GM06990 (cell line): ENCODE measurements at places on chromosomes 16 and 17.

- no peak for DNase-seq
These were observed 82.9 kb upstream of the CHMP6 start for GRCh38 chr17:80908776-80909175.

DNA sequence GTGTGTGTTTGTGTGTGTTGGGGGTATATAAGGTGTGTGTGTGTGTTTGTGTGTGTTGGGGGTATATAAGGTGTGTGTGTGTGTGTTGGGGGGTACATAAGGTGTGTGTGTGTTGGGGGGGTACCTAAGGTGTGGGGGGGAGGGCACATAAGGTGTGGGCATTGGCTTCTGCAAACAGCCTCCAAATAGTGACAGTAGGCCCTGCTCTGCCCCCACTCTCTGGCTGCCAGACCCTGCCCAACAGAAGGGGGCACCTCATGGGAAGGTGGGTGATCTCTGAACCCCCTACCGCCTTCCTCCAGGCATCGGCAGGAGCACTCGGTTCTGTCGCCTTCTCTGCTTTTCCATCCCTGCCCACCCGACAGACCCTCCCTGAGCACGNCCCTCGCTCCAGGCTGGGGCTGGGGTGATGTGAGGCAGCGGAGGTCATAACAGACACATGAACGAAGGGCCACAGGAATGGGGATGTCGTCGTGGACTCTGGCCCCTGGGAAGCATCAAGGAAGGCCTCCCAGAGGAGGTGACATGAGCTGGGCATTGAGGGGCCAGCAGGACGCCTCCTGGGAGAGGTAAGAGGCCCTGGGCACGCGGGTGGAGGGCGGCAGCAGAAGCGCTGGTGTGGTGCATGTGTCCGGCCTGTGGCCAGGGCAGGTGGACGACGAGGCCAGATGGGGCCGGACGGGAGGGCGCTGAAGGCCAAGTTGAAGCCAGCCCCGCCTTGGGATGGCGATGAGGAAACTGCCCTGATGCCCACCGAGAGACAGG lies 136.6 kb upstream of the RPH3AL start:
- DNase-seq: peak; percentile 63

DNA sequence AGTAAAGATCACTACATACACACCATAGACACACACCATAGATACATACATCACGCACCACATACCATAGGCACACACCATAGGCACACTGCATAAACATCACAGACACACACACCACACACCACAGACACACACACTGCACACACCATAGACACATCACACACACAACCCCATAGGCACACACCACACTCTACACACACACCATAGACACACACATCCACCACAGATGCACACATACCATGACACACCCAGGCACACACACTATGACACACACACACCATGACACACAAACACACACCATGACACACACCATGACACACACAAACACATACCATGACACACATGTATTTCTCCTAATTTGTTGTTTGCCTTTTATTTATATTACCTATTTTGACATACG lies 14.1 kb downstream of the TBC1D16 start:
- DNase-seq: no peak

DNA sequence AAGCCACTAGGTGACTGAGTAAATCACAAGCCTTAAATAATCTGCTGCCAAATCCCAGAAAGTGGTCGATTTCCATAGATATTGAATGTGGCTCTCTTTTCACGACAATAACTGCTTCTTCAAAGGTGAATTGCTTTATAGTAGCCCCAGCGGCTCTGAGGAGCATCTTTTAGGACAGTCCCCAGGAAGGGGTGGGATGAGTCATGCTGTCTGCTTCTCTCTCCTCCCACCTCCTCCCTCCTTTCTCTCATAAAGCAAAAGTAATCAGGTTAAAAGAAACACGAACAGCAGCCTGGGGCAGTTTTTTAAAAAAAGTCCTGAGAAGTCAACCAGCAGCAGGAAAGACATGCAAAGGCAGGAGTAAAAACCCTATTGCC lies 1.8 kb downstream of the KIAA0513 start:
- DNase-seq: no peak

DNA sequence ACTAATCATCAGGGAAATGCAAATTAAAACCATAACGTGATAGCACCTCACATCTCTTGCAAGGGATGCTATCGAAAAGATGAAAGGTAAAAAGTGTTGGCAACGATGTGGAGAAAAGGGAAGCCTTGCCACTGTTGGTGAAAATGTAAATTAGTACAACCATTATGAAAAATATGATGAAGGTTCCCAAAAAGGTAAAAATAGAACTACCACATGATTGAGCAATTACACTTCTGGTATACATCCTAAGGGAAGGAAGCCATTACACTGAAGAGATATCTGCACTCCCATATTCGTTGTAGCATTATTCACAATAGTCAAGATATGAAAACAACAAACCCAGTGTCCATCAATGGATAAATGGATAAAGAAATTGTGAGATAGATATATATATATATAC lies 21.5 kb downstream of the ABCA10 start:
- DNase-seq: no peak

DNA sequence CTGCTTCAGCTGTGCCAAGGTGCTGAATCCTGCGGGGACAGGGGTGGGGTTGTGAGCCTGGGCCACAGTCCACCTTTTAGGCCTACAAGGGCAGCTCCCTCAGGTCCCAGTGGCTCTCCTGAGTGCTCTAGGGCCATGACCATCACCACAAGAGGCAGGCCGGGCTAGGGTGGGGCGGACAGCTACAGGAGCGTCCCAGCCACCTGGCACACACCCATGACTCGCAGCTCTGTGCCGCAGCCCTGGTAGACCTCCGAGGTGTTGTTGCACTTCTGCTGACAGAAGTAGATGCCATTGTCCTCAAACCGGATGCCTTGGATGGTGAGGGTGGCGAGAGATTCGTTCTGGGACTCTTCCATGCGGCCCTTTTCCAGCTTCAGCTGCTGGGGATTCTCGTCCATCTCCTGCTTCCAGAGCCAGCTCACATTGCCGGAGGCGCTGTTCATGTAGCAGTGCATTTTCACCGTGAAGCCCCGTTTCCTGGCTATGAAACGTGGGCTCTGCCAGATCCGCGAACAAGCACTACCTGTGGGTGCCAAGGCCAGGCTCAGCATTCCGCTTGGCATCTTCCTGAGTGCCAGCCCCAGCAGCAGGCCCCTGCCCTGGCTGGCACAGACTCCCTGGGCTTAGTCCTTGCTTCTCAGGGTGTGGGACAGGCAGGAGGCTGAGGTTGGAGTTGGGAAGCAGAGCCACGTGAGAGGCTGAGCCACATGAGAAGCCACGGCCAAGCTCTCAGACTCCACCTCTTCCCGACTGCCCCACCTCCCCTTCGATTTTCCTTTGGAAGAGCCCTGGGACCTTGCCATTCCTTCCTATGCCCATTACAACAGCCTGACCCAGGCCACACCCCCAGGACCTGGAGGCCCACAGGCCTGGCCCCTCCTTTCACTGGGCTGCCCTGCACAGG lies 2.0 kb downstream of the CD79B start:
- no peak for DNase-seq

GRCh38 chr17:19346351-19347255 lies 15.9 kb downstream of the B9D1 start:
- no peak for DNase-seq

GRCh38 chr16:24423312-24423711 lies 116.1 kb upstream of the RBBP6 start:
- no peak for DNase-seq

DNA sequence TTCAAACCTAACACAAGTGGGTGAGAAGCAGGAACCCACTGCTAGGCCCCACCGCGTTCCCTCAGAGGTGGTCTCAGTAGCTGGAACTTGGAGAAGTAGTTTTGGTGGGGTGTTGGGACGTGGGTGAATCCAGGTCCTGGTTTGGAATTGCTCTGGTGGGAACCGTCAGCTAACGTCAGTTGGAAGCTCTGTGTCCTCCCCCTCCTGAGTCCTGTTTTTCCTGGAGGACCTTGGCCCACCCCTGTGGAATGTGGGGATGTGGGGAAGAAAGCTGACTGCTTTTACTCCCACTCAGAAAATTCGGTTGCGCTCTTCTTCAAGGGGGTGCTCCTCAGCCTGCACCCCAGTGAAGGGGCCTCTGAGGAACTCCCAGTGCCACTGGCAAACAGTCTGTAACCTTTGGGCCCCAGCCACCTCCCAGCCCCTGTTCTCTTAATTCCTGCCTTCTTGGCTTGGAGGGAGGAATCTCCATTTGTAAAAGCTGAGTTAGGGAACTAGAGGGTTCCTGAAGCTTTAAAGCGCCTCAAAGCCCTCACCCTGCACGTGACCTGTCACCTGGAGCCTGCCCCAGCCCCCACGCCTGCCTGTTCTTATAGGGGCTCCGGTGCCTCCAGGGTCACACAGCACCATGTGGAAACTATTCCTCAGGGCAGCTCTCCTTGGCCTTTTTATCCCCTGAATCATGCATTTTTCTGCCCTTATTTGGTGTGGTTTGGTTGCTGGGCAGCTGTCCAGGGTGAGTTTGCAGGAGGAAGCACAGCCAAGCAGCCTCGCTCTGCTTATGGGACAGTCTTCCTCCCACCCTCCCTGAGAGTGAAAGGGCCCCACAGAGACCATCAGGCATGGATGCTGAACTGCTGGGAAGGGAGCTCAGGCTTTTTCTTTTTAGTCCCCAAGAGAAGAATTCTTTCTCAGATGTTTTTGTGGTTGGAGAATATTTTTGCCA lies 16.2 kb upstream of the NAGLU start:
- no peak for DNase-seq

GRCh38 chr16:49116873-49117272 lies 164.8 kb downstream of the CBLN1 start:
- DNase-seq: no peak

DNA sequence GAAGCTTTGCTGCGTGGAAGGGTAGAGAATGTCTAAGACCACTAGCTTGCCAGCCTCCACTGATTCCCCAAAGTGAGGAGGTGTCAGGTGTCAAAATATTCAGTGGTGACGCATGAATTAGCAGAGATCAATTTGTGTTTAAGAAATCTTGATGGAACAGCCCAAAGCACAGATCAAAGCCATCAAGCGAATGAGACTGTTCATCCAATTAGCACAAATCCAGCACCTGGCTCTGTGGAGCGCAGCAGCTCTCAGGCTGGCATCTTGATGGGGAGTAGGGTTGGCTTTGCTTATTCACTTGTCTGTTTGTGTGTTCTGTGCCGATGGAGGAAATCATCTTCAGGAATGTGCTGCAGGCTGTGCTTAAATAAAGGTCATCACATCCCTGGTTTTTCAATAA lies 456.8 kb upstream of the CCL2 start:
- DNase-seq: no peak

DNA sequence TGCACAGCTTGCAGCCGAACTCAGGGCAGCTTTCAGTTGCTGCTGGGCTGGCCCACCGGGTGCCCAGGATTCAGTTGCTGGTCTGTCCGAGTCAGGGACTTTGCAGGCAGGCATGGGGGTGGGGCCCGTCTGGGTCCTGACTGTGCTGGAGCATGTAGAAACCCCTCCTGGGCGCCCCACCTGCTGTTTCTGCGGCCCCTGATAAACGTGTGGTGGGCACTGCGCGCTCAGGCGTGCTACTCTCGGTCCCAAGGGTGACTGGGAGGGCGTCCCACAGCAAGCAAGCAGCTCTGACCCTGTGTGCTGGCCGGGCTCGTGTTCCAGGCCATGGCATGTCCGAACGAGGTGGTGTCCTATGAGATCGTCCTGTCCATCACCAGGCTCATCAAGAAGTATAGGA lies 12.6 kb downstream of the TSC2 start:
- no peak for DNase-seq

GRCh38 chr17:2688351-2689342 lies 22.9 kb downstream of the CLUH start:
- no peak for DNase-seq

- DNase-seq: no peak
These were observed 140.1 kb downstream of the CLEC16A start for GRCh38 chr16:11084484-11084875.

GRCh38 chr16:84604477-84605013 lies 13.3 kb downstream of the COTL1 start:
- DNase-seq: no peak

- DNase-seq: no peak
These were observed 16.1 kb downstream of the SLC6A2 start for GRCh38 chr16:55671974-55672280.

DNA sequence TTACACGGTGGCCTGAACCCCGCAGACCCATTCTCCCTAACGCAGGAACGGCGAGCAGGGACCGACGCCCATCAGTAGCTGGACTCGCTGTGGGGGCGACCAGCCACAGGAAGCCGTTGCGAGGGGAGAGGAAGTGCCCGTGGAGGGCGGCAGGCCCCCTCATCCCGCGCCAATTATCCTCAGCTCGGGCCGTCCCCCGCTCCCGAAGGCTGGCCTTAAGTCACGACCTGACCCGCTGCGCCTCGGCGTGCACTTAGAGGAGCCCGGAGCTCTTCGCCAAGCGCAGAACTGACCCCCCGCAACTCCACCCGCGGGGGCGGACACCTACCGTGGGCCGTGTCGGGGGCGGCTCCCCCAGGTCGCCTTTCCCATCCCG lies 401 bp downstream of the ARL16 start:
- no peak for DNase-seq

DNA sequence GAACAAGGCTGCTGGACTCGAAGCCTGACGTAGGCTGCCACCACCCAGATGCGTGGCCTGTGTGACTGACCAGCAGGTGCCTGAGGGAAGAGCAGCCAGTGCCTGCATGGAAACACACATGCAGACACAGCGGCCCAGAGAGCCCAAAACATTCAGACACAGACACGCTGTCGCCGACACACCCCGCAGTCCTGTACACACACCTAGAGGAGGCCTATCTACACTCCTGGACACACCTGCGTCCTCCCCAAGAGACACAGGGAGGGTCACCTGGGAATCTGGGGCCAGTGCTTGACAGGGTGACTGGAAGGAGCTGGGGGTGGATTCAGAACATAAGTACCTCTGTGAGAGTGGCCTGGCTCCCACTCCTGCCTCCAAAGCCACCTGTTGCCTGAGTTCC lies 6.1 kb upstream of the TSPOAP1 start:
- DNase-seq: peak; percentile 48
